ENCODE measurements at places on chromosomes 2 and 18.

DNA sequence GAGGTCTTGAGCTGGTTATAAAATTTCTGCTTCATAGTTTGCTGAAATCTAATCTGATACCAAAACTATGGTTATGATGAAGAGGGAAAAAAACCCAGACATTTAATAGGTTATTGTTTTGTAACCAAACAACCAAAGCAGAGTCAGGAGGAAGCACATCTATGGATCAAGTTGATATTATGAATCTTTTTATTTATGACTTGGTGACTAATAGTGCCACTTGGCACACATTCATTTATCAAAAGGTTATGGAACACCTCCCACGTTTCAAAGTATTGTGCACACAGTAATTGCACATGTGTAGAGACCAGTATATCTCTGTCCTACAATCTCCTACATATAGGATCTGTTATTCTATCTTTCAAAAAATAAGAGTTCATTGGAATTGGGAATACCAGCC lies 93.0 kb downstream of the DPP4 start:
- DNase-seq = no peak

- no peak for DNase-seq
Measured at GRCh38 chr2:232549655-232550353, 553 bp downstream of the TIGD1 start.

DNA sequence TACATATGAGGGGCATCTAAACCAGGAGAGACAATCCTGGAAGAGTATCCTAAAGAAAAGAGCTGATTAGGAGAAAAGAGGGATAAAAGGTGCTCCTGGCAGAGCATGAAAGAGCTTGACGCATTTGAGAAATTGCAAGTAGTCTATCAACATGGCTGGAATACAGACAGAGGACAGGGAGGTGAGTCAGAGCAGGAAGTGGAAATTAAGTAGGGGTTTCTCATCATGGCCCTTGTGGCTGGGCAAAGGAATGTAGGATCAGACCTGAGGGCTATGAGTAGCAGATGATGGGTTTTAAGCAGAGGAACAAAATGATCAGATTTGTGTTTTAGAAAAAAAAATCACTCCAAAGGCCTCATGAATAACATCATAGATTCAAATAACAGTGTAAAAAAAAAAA lies 49.2 kb upstream of the UGP2 start:
- no peak for DNase-seq

DNA sequence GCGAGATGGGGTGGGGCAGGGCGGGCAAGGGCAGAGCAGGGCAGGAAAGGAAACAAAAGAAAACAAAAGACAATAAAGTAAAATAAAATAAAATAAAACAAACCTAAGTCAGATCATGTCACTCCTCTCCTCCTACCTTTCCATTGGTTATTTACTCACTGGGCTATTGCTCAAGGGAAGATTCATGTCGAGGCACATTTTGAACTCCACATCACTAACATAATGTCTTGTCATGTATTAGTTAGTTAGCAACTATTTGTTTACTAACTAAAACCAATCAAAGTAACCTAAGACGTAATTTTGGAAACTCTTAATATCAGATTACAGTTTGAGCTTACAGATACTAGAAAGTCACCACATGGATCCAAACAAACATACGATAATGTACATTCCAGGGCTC lies 2.2 kb downstream of the C1D start:
- DNase-seq = no peak

GRCh38 chr2:211439011-211439410 lies 882.6 kb downstream of the CPS1 start:
- DNase-seq = no peak

DNA sequence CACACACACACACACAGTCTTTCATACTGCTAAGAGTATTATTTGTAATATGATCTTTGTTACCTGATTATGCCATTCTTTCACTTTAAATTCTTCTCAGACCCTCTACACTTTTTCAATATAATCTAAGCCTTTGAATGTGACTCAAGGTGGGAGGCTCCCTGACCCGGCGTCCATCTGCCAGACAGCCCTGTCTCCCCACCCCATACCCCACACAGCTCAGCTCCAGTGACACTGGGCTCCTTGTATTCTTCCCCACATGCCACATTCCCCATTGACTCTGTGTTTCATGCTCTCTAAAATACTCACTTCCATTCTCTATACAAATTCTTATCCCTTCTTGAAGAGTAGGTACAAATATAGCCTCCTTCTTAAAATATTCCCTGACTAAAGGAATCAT lies 442.2 kb downstream of the TGIF1 start:
- DNase-seq = no peak

DNA sequence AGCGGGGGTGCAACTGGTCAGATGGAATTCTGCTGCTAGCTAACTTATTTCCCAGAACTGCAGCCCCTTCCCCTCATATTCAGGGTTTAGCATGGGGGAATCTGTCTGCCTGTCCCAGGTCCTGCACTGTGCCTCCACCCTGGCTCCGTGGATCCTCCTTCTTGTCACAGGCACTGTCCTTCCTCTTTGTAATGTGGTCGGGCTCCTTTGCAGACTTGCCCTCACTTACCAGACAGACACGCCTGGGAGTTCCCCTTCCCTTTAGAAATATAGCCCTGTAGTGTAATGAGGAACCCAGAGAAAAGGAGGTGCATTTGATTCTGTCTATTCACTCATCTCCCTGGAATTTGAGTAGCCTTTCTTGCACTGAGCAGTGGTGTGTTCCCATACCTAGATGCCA lies 108.7 kb downstream of the TRIM43 start:
- DNase-seq = no peak

DNA sequence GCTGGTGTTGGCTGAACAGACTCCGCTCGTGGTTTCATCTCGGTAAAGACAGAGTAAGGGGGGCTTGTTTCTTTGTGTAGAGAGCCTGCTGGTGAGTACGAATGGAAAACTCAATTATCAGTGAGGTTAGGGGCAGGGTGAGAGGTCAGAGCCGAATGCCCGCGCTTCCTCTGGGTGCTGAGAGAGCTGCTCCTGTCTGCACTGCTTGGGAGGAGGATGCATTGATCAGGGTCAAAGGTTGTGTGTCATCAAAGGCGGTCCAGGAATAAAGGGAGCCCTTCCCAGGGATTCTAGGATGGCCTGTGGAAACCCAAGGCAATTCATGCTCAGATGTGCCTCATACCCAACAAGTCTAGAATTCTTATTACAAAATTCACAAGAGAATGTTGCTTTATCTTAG lies 143.9 kb downstream of the MYCN start:
- DNase-seq = no peak

All from Peyer's patch (tissue), 4 donors.